Activated CD4-positive, alpha-beta T cell treated with anti-CD3 and anti-CD28 coated beads for 36 hours (primary cell): ENCODE measurements at places on chromosomes 11 and 22. TPM values are rescaled to one million over a fixed set of nuclear protein-coding genes. Genes with fewer than 3 reads are reported as not detected.

DNA sequence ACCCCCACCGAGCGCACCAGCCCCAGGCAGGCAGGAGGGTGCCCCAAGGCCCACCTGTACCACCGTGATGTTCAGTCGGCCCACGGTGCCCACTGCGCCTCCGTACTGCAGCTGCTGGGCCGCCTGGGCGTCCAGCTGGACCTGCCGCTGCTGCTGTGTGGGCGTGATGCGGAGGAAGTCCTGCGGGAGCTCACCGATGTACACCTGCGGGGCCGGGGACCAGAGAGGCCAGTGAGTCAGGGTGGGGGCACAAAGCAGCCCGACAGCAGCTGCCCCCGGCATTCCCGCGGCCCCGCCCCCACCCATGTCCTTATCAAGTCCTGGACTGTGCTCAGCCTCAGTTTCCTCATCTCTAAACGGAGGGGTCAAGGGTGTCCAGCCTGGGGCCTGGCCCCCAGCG lies 13.8 kb downstream of the TOLLIP start:
- no peak for DNase-seq

GRCh38 chr11:35550374-35551036 lies 25.1 kb upstream of the PAMR1 start:
- no peak for DNase-seq

- DNase-seq = no peak
Measured at GRCh38 chr11:64878223-64878493, 263 bp downstream of the EHD1 start.

- DNase-seq = no peak
Measured at GRCh38 chr22:50008151-50009040, 4.2 kb downstream of the IL17REL start.

TEX12 gene
- 0.32 TPM for total RNA-seq
